ENCODE measurements at places on chromosomes 5 and 9. TPM values are rescaled to one million over a fixed set of nuclear protein-coding genes. Genes with fewer than 3 reads are reported as not detected.

GRCh38 chr9:108196332-108197007 is 659.3 kb downstream of the ACTL7B start:
- no peak overlapping the region for H3K4me3 ChIP-seq
- no peaks in the 10 kb centered on the region for H3K27me3 ChIP-seq
- no peaks in the 10 kb centered on the region for H3K36me3 ChIP-seq
- H3K4me1 ChIP-seq = no peaks in the 10 kb centered on the region
- H3K27ac ChIP-seq = no peak overlapping the region
- no peak for DNase-seq

SRD5A1 gene
- 12.6 TPM for total RNA-seq

DNA sequence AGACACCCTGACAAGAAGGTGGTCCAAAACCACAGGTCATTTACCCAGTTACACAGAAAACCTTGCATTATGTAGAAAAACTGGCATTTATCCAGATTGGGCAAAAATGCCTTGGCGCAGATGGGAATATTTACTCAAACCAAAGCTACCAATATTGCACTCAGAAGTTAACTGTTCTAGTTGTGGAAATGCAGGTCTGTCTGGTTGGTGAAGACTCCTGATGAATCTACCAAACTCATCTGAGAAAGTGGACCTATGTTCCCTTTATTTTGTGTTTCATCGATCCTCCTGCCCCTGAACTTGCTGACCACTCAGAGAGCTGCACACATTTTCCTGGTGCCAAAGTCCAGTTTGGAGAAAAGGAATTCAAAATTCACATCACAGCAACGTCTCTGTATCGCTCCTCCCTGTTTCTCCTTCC is 85.2 kb upstream of the ALDH1A1 start:
- no peaks in the 10 kb centered on the region for H3K36me3 ChIP-seq
- peaks cover 7% of the 10 kb centered on the region for H3K27me3 ChIP-seq
- H3K4me3 ChIP-seq = no peak overlapping the region
- no peak overlapping the region for H3K27ac ChIP-seq

PDE6A gene
- total RNA-seq = not detected
